Left ventricle myocardium superior (tissue), 1 donor: ENCODE measurements at places on chromosomes 2 and 18. TPM values are rescaled to one million over a fixed set of nuclear protein-coding genes. Genes with fewer than 3 reads are reported as not detected.

Gene ELOA2
- not detected for total RNA-seq

Gene STARD6
- not detected for total RNA-seq

Gene MALL
- 12.0 TPM for total RNA-seq

Gene SLC5A7
- 0.07 TPM for total RNA-seq

Gene C2orf80
- total RNA-seq = not detected

Gene MDH1B
- 1.0 TPM for total RNA-seq

Gene IL1R1
- 20.9 TPM for total RNA-seq

Gene GPC1
- 177 TPM for total RNA-seq

Gene EMX1
- not detected for total RNA-seq

Gene SAG
- not detected for total RNA-seq

Gene REG3G
- not detected for total RNA-seq

Gene KCNS3
- 4.9 TPM for total RNA-seq

GRCh38 chr2:232412986-232413385, 6.3 kb downstream of the ALPG start:
- DNase-seq = no peak

GRCh38 chr2:72178551-72178950, 30.9 kb upstream of the CYP26B1 start:
- no peak for DNase-seq

DNA sequence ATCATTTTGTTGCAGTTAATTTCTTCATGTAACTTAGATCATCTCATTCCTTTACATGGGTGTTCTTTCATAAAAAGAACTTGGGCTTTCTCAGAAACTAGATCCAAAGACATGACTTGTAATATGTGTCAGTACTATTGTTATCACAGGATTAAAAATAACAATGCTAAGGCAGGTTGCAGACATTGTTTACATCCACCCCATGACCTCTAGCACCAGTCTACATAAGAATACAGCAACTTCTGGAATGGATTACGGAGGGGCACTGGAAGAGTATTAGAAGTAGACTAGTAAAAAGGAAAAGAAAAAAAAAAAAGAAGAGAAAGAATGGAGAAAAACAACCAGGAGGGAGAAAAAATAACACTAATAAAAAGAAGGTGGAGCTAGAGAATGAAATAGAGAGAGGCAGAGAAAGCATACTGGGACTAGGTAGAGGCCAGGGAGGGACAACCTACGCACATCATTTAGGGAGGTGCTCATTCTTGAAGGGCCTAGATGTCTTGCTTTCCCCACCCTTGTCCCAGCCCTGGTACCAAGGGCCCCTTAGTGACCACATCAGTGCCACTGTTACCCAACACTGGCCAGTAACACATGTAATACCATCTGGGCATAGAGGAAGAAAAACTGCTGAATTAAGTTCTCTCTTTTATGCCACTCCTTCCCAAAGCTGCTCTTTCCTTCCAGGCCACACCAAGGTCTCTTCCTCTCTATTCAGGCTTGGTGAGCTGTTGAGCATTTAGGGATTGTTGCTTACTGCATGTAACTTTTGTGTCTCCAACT, 70.6 kb upstream of the KLF7 start:
- DNase-seq = no peak

DNA sequence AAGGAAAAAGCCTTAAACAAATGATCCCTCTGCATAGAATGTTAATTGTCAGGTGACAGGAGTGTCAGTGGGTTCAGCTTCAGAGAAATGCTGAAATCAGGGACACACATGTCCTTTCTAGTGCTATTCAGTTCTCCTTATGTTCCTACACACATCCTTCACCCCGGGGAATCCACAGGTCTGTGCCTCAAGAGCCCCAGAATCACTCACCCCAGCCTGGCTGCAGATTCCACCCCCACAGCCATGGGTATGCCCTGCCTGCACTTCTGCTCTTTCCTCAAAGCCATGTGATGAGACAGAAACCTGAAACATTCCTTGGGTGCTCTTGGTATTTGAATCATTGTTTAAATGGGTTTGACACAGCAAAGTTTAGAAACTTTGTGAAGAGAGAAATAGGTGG, 27.4 kb upstream of the FZD7 start:
- DNase-seq = no peak

GRCh38 chr2:71925268-71926088, 222.2 kb downstream of the CYP26B1 start:
- no peak for DNase-seq

DNA sequence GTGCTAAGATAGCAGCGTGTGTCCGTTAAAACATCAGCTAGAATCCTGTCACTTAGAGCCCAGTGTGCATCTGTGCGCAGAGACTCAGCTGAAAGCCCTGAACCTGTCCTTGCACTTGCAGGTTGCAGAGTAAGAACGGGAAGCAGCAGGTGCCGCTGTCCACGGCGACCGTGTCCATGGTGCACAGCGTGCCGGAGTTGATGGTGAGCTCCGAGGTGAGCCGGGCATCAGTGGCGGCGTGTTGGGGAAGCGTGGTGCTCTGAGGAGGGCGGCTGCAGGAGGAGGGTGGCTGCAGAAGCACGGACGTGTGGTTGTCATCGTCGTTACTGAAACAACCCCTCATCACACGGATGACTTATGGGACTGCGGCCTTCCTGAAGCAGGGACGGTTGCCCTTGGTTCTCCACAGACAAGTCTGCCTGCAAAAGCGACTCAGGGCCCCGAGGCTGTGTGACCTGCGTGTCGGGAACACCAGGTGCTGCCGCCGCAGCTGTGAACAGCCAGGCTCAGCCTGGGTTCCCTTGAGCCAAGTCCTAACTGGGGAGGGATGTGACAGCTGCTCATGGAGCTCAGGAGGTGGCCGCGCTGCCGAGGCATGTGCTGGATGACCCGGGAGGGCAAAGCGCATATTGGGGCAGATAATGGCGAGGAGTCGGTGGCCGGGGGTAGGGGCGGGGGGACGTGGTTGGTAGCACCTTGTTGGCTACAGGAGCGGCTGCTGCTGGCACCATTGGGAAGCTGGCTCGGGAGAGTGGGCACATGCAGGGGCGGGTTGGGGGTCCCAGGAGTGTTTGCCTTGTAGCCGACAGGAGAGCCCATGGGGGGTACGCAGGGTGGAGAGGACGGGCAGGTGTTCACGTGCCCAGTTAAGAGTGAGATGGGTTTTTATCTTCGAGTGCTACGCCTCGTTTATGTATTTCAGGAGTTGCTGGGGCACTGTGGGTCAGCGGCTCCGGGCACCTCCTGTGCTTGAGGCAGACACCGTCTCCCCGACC, 16.6 kb downstream of the CTDP1 start:
- DNase-seq = no peak

GRCh38 chr2:178962152-178962551, 87.8 kb downstream of the CCDC141 start:
- no peak for DNase-seq

- no peak for DNase-seq
These were observed 154.5 kb upstream of the PID1 start for GRCh38 chr2:229425598-229425997.

DNA sequence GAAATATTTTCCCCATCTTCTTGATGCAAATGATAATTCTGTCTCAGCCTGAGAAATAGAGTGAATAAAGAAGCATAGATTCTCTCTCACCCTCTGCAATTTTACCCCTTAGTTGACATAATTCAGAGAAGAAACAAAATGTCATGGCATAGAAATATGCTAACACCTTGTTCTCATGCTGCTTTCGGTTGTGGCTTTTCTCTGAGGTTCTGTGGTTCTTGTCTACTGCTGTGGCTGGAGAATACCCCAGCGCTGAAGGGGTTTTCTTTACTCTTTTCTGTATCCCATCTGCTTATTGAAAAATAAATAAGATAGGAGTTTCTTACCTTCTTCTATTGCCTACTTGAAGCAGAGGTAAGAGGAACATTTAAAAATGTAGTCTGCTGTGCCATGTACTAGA, 15.4 kb upstream of the RAB27B start:
- no peak for DNase-seq

DNA sequence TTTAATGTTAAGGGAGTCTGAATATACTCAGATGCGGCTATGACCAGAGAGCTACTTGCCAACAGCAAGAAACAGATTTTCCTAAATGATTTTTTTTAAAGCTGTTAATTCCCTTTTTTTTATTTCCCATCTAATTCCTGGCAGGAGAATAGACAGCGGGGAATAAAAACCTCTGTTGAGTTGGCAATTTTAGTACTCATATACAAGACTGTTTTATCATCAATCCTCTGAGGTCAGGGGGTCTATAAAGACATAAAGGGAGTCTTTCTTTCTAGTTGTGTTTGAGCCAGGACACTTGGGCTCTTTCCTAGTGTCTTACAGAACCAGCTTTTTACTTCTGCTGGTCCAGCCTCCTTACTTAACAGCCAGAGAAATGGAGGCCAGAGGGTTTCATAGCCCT, 29.4 kb downstream of the MAIP1 start:
- DNase-seq = no peak

DNA sequence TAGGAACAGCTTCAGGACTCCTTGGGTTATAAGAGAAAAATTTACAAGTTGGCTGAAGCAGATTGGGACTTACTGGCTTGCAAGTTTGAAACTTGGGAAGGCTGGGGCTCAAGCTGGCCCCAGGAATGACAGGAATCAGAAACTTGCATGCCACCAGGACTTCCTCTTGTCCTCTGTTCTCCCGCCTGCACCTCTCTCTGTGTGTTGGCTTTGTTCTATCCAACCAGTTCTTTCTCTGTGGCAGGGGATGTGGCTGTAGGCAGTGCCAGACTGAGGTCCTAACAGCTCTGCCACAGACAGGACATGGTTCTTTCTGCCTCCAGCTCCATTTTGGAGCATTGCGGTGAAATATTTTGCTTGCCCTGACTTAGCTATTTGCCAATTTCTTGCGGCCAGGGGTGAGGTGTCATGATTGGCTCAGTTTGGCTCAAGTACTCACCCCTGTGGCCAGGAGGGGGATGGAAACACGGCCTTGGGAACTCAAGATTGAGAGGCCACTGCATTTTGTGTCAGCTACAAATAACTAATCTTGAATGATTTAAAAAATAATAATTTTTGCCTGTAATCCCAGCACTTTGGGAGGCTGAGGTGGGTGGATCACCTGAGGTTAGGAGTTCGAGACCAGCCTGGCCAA, 48.9 kb downstream of the MEP1B start:
- DNase-seq = no peak

DNA sequence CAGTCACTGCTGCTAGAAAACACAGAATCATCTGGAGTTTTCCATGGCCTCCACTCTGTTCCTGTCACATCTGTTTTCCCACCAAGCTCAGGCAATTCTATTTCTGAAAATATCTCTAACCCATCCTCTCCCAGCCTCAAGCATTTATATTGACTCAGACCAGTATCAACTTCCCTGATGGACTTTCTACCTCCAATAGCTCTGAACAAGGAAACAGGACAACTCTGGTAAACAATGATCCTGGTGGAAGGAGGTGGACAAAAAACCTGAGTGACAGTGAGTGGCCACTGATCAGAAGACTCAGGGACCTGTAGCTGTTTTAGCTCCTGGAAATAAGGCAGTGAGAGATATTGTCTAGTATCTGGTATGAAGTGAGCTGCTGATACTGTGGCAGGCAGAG, 23.4 kb downstream of the BMP10 start:
- DNase-seq = no peak

DNA sequence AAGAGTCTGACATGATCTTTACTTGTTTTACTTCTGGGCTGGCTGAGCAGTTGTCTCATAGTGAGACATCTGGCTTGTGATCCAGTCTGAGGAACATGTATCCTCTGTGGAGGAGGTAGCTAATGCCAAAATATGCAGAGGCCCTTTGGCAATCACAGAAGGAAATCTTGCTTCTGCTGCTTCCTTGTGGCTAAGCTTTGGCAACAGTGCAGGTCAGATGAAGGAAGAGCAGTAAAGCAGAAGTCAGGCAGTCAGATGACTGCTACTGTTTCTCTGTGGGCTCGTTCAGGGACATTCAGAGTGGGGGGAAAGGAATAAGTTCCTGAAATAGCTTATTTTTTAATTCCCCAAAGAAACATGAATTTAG, 22.3 kb downstream of the DOK1 start:
- no peak for DNase-seq

DNA sequence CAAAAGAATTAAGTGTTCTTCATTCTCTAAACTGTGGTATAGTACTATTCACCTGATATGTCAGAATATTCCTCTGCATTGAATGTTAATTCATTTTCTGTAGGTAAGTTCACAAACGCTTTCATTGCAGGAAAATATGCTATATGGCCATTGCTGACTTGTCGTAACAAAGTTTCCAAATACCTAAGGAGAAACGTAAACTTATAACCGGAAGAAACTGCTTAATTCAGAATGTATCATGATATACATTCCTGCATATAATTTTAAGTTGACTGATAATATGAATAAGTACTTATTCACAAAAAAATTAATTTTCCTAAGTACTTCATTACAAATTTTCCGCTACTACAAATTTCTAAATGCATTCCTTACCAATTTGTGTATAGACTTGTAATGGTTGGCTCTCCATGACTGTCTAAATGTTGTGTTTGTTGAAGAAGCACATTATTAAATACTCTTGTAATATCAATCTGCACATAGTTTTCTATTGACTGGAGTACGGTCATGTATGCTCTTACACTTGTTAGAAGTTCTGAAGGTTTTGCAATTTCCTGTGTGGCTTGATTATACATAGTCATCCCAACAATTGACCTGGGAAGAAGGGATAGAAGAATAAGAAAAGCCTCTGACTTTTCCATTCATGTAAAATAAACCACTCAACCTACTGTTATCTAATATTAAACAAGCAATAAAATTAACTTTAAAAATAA, 85.4 kb downstream of the NCKAP1 start:
- DNase-seq = no peak

- no peak for DNase-seq
These were observed 139.7 kb downstream of the EHBP1 start for GRCh38 chr2:62845256-62845655.

- peak; percentile 86 for DNase-seq
These were observed 63.4 kb downstream of the INPP4A start for GRCh38 chr2:98507891-98508708.

DNA sequence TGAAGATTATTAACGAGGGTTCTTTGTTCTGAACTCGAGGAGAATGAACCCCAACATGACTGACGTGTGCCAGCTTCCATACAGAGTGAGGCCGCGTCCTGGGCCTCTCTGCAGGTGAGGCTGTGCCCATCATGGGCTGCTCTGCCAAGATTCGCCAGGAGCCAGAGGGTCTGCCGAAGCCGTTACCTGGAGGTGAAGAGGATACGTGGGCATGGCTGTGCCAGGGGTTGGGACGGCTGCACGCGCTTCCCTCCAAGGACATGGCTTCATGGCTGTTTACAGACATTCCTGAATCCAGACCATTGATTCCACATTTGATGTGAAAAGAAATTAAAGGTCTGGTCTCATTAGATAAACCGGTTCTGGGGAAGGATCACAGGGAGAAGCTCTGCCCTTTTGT, 211.4 kb upstream of the SALL3 start:
- DNase-seq = no peak

- DNase-seq = peak; percentile 83
These were observed 222.9 kb downstream of the PRKCE start for GRCh38 chr2:45874344-45874743.

GRCh38 chr2:163407296-163407695, 328.5 kb downstream of the FIGN start:
- no peak for DNase-seq

DNA sequence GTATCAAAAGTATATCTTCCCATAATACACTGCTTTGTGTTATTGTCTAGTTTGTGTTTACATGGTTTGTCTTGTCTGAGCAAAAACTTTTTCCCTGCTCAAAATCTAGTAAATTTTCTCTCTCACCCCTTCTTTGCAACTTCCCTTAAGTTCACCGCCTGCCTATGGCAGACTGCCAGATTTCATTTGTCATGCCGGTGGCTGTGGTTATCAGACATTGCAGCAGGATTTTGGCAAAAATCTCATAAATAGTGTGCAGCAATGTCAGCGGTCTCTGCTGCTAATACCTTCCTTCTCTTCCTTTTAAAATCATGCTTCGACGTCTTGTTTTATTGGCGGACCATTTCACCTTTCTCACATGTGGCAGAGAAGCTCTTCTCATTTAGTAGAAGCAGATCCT, 45.6 kb upstream of the TMEM178A start:
- DNase-seq = peak; percentile 49
